GM18507 (cell line): ENCODE measurements at places on chromosomes 3 and 15.

DNA sequence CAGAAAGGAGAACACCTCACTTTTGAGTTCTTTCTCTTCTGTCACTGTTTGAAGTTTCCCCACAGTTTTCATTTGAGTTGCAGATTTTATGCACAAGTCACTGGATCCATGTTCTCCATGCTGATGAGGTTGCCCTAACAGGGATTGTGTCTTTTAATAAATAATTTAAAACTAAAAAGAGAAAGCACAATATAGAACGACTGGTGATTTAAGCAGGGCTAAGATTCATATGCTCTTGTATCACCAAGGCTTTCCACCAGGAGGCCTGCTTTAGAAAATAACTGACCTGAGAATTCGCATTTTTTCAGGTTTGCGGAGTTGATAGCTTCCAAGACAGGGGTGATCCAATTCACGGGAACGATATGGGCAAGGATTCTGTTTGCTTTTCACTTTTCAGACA lies 252.0 kb upstream of the VEPH1 start:
- no peak for DNase-seq

DNA sequence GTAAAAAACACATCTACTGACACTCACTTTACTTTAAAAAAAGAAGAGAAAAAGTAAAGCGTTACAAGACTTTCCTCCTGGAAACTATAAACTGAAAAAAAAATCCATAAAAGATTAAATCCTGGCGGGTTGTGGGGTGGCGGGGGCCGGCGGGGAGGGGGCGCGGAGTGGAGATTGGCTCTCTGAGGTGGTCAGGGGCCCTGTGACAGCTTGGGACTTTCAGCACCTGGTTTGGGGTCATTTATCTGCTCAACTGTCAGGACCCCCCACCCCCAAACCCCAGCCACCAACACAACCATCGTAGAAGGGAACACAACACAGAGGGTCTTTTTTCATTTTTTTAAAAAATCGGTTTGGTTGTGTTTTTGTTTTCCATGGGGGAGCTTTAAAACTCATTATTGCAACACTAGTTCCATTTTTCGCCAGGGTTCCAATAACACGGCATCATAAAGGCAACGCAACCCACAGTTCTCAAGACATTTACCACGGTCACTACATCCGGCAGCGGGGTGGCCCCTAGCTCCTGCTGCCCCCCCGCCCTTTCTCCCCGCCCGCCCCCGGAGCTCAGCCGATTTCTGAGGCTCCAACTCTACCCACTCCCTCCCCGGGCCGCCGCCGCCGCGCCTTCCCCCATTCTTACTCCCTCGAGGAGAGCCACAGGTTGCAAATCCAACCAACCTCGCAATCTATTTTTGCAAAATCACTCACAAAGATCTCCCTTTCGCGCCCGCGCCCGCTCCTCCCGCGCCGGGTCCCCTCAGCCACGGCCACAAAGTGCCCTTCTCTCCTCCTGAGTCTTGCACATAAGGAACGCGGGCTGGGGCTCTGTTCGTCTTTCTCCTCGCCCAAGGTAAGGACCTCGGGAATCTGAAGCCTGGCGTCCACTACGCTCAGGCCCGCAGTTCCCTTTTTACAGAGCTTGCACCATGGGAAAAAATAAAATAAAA lies 1.8 kb downstream of the BCL6 start:
- DNase-seq, result no peak

GRCh38 chr15:20368974-20369373 lies 172.6 kb downstream of the GOLGA6L6 start:
- no peak for DNase-seq

GRCh38 chr3:156106721-156107373 lies 13.5 kb upstream of the KCNAB1 start:
- no peak for DNase-seq

- no peak for DNase-seq
Observed at GRCh38 chr3:95752199-95752598, 1062.2 kb upstream of the EPHA6 start.

GRCh38 chr15:41811432-41812195 lies 16.3 kb upstream of the JMJD7 start:
- peak; percentile 73 for DNase-seq

DNA sequence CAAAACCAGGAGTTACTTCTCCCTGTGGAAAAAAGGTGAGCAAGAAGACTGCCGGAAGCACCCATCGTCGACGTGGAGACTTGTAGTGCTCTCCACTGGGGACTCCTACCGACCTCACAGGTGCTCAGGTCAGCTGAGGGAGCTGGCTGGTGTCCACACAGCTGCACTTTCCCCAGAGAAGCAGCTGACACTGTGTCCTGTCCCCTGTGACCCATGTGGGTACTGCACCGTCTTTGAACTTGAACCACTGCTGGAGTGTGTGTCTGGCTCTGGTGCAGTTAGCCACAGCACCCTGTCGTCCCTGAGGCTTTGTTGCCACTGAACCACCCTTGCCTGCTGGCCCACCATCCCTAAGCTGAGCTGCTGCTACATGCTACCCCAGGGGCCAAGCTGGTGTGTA lies 270.8 kb downstream of the CACNA2D3 start:
- no peak for DNase-seq

DNA sequence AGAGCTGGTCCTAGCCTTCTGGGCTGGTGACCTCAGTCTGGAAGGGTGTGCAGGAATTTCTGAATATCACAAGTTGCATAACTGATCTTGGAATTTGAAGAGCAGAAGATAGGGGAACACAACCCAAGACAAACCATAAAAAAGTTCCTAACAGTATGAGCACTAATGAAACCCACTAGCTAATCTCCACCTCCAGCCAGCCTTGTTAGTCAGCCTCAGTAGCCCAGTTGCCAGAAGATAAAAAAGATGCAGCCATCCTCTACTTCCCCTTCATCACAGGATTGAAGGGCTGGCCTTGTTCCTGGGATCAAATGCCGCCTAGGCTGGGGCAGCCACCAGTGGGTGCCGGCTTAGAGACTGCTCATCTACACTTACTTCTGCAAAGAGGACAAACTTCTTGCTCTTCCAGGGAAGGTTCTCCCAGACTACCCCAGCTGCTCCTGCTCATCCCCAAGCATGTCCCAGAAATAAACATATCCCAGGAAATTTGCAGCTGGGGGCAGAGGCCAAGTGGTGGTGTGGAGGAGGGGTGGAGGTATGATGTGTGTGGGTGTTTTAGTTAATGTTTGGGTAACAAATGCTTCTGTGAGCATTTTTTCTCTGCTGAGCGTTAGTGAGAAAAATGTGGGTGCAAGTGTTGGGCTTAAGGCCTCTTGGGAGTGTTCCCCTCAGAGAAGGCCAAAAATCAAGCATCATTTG lies 9.2 kb upstream of the ITGA11 start:
- no peak for DNase-seq

DNA sequence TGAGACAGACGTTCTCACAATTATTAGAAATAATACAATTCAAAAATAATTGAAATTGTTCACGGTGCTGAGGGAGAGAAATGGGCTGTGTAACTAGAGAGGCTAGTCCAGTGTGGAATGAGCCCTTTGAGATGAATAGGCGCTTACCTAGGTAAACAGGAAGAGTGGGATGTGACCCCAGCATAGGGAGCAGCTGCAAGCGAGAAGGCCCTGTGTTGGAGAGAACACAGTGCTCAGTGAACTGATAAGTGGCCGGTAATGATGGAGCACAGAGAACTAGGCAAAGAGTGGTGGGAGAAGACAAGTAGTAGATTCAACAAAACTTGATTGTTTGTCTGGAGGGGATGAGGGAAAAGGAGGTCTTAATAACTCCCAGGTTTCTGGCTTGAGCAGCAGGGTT lies 103.9 kb downstream of the HCN4 start:
- DNase-seq, result no peak

DNA sequence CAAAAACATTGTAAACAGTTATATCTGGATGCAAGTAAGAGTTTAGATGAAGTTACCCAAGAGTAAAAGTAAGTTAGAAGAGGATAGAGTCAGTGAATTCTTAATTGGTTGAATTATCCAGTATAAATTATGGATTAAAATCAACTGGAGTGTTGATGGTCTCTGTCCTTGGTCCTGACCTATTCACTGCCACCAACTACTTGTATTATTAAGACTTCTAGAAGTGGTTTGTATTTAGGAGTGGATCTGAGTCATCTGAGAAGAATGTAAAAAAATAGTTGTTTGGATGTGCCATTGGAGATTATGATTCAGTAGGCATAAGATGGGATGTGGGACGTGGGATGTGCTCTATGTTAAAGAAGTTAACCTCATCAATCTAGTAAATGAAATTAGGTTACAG lies 86.4 kb downstream of the SYNPR start:
- DNase-seq, result no peak

- DNase-seq, result no peak
Observed at GRCh38 chr3:194876403-194877095, 190.9 kb downstream of the FAM43A start.

DNA sequence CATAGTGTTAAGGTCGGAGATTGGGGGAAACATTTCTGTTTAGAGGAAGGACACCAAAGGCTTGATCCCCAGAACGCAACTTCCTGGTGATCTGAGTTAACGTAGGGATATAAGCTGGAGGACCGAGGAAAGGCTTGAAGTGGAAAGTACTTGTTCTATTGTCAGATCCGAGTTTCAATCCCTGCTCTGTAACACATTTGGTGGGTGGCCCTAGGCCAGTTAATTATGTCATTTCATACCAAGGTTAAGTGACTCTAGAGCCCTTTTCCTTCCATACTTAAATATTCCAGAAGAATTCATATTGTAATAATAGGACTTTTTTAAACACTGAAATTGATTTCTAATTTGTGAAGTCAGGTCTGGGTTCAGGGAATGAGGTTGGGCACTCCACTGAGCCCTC lies 80.9 kb downstream of the RPLP1 start:
- no peak for DNase-seq

- DNase-seq, result no peak
Observed at GRCh38 chr3:178629430-178630178, 93.4 kb downstream of the KCNMB2 start.

GRCh38 chr3:121988146-121988545 lies 33.9 kb downstream of the ILDR1 start:
- no peak for DNase-seq
